ENCODE measurements at places on chromosomes 7 and 10.

DNA sequence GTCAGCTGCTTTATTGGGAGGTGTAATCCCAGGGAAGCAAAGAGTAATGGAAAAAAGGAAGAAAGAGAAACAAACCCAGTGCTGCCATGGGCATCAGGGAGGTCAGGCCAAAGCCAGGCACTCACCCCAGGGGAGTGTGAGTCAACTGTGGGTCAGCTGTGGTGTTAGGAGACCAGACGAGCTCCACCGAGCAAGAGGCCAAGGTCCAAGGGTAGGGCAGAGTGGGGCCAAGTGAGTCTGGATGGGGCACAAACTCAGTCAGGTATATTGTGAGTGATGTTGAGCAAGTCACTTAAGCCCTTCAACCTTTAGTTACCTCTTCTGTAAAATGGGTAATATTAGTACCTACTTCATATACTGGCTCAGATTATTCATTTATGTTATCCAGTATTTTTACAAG lies 30.4 kb upstream of the CDK13 start:
- DNase-seq, result no peak

GRCh38 chr10:76491216-76491615 lies 1059.8 kb downstream of the LRMDA start:
- no peak for DNase-seq

DNA sequence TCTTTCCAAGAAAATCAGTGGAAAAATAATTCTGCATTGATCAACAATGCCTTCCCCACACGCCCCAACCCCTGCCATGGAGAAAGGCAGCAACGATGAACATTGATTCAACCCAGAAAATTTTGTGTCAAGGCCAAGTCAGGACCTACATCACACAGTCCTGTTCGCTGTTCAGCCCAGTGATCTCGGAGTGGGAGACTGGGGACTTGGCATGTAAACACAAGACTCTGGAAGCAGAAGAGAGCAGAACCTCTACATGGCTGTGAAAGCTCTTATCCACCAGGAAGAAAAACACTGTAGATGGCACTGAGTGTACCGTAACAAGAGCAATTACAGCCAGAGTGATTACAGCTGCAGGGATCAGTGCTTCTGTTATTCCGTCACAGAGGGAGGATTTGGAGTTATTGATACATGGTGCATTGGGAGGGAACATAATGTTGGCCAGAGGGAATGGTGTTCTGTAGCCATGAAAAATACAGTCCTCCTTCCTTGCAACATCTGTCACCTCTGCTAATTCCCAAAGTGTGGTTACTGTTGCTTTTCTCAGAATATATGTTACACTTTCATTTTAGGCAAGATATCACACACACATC lies 136.6 kb downstream of the IQUB start:
- no peak for DNase-seq

DNA sequence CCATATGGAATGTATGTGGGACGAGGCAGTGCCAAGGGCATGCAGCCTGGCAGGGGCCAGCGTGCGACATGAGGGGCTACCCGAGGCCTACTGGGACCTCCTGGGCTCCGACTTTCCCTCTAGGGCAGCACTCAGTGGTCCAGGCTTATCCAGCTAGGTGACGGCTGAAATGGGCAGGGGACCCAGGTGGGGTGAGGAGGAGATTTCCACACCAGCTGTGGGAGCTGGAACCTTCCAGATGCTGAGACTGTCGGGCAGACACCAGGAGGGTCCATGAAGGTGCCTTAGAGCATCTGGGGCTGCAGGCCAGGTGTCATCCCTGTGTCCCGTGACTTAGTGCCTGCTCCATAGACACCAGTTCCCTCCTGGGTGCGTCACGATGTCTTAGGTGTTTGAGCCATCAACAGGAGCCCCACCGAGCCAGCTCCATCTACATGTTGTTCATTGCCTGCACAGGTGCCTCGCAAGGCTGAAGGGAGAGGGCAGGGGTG lies 13.4 kb downstream of the ZNF316 start:
- no peak for DNase-seq

- DNase-seq, result no peak
These were observed 157.7 kb upstream of the NAMPT start for GRCh38 chr7:106442476-106442875.

All from H1 (cell line).